Fibroblast of skin of abdomen (primary cell): ENCODE measurements at places on chromosomes 6 and 20.

- no peak for DNase-seq
Observed at GRCh38 chr6:144315226-144315980, 30.3 kb downstream of the UTRN start.

DNA sequence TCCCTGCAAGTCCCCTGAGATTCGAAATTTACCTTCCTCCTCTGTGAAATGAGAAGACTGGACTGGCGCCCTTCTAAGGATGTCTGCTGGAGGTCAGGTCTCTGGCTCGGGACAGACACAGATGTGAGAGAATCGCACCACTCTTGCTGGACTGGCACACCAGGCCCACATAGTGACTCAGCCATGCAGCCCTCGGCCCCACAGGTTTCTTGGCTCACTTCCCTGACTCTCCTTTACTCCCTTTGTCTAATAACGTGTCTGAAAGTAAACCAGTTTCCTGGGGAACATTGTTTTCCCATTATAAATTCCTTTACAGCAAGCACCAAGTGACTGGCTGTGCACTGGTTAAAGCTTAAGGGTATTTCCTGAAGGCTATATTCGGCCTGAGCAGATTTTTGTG, 106.7 kb upstream of the PLEKHG1 start:
- peak; percentile 15 for DNase-seq

GRCh38 chr6:16160794-16161193, 31.9 kb downstream of the MYLIP start:
- no peak for DNase-seq

GRCh38 chr20:62994869-62995281, 11.9 kb downstream of the BHLHE23 start:
- DNase-seq, result no peak

DNA sequence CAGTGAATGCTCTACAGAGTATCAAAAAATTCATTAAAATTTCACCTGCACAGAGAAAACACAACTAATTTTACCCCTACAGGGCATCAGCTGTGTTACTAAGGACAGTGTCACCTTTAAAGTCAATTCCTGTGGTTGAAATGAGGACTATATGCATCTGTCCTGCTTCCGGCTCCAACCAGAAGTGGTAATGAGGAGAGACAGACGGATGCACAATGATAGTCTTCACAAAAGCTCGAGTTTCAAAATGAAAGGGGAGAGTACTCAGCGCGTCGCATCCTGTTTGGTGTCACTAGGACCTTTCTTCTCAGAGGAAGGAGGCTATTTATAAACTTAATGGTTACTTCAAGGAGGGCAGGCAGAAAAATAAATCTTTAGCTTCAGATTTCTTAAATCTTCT, 86.5 kb downstream of the LYRM4 start:
- DNase-seq, result no peak

DNA sequence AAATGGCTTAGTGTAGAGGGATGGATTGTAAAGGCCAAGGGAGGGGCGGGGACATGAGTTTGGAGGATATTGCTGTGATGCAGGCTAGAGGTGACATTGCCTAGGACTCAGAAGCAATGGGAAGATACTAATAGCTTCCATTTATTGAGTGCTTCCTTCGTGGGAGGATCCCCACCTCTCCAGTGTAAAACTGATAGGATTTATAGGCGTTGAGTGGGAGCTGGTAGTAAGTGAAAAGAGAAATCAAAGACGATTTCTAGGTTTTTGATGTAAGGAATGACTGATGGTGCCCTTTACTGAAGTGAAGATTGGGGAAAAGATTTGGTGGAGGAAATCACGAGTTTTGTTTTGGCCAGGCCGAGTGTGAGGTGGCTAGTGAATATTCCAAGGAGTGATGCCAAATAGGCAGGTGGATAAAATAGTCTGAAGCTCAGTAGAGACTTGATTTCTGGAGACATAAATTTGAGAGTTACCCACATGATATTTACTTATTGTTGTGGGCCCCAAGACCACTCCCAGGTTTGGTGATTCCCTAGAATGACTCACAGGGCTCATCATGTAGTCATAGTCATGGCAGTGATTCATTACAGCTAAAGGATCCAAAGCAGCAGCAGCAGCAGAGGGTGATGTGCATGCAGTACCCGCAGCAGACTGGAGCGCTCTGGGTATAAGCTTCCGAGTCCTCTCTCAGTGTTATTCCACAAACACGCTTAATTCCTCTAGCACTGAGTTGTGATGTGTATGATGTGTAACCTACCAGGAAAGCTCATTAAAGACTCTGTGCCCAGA, 10.2 kb downstream of the RPRD1B start:
- peak; percentile 69 for DNase-seq

DNA sequence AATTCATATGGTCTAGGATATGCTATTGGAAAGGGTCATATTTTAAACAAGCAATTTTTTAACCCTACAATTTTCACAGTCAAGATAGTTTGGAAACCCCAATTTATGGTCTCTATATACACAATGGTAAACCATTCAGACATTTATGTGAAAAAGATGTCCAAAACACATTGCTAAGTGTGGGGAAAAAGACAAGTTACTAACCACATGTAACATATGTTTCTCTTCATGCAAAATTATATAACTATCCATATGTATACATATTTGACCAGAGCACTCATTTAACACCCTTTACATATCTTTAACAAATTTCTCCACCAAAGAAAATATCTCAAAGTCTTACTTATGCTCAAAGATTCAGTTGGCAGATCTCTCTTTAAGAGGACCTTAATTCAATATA, 110.6 kb downstream of the RNGTT start:
- DNase-seq, result no peak

DNA sequence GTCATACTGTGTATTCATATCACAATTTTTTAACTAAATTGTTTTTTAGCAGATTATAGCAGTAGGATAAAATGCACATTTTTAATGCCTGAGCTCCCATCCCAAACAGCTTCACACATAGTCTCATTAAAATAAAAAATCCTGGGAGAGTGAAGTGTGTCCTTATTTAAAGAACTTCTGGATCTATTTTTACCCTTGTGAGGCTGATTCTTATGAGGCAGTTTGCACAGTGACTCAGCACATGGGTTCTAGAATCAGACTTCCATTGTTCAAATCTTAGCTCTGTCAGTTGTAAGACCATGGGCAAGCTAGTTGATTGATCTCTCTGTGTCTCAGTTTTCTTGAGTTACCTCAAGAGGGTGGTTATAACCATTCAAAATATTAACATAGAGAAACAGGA, 72.3 kb downstream of the MACROD2 start:
- DNase-seq, result no peak

DNA sequence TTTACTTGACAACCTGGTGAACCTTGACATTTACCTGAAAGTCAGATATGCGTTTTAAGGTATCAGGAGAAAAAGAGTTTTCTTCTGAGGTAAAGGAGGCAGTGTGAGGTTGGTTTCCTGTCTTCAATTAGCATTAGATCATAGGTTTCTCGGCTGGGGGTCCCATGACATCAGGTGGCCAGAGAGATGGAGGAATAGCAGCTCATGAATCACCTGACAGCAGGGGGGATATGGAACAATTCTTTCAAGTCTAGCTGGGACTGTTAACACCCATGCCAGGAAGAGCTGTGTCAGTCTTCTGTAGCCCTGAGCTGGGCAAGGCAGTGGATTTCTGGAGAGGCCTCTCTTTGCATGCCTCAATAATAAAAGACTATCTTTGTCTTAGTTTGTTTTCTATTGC, 108.0 kb upstream of the TMEM170B start:
- DNase-seq, result peak; percentile 49

- DNase-seq, result no peak
Observed at GRCh38 chr6:65948062-65948461, 241.0 kb upstream of the EYS start.

DNA sequence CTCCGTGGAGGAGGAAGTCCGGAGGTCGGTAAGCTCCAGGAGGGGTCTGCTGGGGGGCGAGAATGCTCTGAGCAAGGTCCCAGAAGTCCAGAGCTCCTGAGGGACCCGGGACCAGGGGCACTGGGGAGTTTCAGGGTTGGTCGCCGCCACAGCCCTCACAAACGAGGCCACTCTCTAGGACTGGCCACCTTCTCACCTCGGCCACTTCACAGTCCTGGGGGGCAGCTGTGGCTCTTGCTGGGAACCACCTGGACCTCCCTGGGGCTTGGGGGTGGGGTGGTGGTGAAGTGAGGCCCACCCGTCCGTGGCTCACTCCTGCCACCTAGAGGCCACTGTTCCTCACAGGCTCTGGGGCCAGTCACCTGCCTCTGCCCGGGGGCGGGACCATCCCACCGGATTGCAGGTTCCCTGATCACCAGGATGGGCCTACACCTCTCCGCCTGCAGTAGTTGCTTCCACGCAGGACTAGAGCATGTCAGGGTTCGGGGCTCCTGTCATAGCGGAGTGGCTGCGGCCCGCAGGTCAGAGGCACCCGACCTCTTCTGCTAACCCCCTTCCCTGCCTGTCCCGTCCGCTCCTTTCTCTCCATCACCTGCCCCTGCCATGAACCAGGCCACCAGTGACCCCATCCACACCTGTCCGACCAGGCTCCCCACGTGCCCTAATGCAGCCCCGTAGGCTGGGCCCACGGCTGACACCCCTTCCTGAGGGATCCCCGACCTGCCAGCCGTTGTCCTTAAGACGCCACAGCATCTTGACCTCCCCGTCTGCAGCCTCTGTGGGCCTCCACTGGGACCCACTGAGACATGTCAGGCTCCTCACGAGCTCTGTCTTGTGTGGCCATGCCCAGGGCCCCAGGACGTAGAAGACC, 5.1 kb upstream of the TCEA2 start:
- peak; percentile 55 for DNase-seq

DNA sequence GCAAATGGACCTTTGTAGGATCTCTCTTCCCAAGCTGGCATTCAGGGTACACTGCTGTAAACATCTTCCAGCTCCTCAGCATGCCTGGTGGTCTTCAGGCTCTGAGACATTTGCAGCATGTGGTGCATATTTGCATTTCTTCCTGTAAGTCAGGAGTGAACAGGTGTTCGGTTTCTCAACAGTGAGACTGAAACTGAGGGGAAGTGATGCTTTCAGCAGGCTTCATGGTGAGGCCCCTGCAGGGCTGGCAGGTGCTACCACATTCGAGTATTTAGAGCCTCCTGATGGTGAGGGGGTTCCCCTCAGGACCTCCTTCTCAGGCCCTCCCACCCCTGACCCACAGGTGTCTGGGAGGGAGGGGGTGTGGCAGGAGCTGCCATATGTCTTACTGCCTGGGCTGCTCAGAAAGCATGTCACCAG, 15.1 kb downstream of the MYBL2 start:
- DNase-seq, result no peak

DNA sequence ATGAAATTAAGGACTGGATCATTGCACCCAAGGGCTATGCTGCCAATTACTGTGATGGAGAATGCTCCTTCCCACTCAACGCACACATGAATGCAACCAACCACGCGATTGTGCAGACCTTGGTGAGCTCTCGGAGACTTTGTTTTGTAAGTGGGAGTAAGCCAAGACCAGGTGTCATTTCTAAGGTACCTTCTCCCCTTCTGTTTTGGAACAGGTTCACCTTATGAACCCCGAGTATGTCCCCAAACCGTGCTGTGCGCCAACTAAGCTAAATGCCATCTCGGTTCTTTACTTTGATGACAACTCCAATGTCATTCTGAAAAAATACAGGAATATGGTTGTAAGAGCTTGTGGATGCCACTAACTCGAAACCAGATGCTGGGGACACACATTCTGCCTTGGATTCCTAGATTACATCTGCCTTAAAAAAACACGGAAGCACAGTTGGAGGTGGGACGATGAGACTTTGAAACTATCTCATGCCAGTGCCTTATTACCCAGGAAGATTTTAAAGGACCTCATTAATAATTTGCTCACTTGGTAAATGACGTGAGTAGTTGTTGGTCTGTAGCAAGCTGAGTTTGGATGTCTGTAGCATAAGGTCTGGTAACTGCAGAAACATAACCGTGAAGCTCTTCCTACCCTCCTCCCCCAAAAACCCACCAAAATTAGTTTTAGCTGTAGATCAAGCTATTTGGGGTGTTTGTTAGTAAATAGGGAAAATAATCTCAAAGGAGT, 30.4 kb downstream of the TXNDC5 start:
- no peak for DNase-seq

- no peak for DNase-seq
Observed at GRCh38 chr6:132643547-132643946, 15.4 kb downstream of the TAAR1 start.

GRCh38 chr6:146578054-146578453, 20.7 kb upstream of the ADGB start:
- DNase-seq, result peak; percentile 28
